ENCODE measurements at places on chromosomes 11 and 22. TPM values are rescaled to one million over a fixed set of nuclear protein-coding genes. Genes with fewer than 3 reads are reported as not detected.
A peak's percentile ranks its signal among the peaks of the same experiment; 100 is the strongest.

DNA sequence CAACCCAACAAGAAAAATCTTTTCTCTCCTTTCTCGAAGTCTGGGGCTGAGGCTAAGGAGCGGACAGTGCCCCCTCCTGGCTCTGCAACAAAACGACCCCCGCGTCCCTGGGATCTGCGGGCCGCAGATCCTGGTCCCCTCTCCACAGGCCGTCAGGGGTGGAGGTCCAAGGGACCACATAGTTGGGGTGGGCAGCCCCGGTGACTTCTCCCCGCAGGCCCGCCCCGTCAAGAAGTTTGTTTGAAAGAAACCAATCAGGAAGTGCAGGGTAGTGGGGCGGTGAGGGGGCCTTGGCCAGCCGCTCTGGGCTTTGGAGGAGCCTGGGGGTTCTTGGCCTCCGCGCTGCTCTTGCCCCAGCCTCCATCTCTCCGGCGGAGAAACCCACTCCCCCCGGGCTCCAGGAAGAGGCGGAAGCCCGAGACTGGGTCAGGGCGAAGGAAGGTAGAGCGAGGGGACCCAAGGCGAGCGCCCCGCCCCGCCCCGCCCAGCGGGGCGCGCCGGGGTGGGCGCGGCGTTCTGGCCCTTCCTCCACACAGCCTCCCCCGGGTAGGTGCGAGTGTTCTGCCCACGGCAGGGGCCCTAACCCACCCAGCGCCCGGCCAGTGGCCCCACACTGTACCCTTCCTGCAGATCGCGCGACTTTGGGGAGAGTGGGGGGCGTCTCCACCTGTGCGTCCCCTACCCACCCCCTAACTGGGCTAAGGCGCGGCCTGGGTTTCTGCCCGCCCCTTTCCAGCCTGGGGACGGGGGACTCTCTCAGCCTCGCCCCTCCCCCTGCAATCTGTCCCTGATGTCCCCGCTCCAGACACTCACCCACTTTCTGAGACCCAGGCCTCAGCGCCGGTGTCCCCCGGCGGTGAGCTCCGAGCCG is 1.3 kb downstream of the TP53I11 start:
- peak; percentile 48 for DNase-seq

DNA sequence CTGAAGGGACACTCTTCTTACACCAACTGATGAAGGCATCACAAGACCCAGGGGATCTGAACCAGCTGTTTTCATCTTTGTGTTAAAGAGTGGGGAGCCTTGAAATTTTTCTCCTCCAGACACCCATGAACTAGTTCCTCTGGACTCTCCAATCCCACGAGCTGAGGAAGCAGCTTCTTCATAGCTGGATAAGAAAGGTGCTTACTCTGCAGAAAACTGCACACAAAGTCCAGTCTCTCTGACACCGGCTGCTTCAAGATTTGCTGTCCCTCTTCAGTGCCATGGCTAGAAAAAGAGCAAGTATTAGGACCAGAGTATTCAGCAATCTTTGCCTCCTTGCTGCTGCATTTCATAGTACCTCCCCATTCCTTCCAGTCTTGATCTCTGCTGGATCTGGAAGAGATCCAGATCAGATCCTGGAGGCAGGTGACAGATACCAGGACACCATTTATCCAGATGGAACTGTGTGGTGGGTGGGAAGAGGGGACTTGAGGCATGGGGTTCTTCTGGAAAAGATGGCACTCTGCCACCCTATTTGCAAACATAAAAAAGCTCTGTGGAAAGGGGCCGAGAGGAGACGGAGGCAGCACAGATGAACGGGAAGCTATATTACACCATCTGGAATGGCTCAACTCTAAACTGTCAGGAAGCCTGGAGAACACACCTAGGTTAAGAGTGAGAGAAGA is 25.5 kb downstream of the IL18BP start:
- DNase-seq = no peak

GRCh38 chr22:41360126-41360525 is 21.6 kb upstream of the TEF start:
- no peak for DNase-seq

DNA sequence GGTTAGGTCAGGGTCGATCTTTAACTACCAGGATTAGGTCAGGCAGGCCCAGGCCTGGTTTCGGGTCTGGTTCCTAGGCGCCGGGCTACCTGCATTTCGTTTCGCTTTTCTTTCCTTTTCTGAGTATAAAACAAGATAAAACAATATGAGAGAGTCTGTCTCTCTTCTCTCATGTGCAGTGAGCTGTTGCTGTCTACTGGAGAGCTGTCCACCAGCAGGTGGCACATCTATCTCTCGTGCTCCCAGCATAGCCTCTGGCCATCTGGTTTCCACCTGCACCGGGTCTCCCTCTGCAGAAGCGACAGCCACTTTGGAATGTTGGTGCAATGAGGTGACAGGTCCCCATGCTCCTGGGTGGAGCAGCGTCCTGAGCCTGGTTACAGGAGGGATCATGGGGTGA is 27.6 kb downstream of the RIBC2 start:
- peak; percentile 33 for DNase-seq

The PGA3 gene
- not detected for total RNA-seq

GRCh38 chr11:58647141-58647699 is 24.8 kb downstream of the CNTF start:
- no peak for DNase-seq

DNA sequence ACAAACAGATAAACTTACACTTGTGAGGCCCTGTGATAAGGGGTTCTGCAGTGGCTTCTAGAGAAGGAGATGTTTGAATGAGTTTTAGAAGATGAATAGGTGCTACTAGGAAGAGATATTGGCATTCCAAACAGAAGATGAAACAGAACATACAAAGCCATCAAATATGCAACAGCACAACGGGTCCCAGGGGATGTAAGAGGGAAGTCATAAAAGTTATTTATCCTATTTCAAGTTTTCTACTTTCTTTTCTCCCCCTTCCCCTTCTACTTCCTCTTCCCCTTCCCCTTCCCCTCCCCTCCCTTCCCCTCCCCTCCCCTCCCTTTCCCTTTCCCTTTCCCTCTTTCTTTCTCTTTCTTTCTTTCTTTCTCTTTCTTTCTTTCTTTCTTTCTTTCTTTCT is 94.9 kb upstream of the CADM1 start:
- DNase-seq = no peak

The GRAMD1B gene
- 3.3 TPM for total RNA-seq

DNA sequence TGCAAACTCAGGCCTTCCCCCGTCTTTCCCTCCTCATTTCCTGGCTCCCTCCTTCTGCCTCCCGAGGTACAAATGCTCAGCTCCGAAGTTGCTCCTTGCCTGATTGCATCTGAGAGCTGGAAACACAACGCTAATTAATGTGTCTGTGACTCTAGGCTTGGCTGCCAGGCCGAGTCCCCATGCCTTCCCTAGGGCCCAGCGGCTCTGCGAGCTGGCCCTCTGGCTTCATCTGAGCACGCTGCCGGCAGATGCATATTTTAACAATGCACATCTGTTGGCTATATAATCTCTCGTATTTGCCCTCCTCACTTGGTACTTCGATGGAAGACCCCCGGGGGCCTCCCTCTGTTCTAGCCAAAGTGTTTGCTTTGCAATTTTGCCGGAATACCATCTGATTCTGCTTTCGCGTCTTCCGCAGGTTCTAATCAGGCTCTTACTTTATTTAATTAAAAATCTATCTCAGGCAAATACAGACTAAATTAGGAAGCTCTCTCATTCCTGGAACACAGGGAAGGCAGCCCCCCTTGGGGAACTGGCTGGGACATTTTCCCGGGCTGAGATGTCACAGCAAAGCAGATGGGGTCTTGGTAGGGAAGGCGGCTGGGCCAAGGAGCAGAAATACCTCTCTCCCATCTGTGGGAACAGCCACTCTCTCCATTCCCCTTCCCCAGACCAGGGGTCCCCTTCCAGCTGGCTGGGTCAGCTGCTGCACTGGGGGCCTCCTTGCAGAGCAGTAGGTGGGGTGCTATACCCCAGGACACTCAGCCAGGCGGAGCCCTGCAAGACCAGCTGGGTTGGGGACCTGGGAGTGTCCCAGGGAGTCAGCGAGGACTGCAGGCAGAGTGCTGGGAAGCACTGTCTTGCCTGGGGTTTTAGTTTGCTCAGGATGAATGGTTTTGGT is 162.8 kb downstream of the ST3GAL4 start:
- no peak for DNase-seq

- peak; percentile 92 for DNase-seq
Measured at GRCh38 chr22:41401781-41402648, 20.3 kb downstream of the TEF start.

GRCh38 chr11:38648604-38649003 is 2050.6 kb upstream of the RAG2 start:
- no peak for DNase-seq

- no peak for DNase-seq
Measured at GRCh38 chr11:11306855-11307254, 46.2 kb downstream of the CSNK2A3 start.

DNA sequence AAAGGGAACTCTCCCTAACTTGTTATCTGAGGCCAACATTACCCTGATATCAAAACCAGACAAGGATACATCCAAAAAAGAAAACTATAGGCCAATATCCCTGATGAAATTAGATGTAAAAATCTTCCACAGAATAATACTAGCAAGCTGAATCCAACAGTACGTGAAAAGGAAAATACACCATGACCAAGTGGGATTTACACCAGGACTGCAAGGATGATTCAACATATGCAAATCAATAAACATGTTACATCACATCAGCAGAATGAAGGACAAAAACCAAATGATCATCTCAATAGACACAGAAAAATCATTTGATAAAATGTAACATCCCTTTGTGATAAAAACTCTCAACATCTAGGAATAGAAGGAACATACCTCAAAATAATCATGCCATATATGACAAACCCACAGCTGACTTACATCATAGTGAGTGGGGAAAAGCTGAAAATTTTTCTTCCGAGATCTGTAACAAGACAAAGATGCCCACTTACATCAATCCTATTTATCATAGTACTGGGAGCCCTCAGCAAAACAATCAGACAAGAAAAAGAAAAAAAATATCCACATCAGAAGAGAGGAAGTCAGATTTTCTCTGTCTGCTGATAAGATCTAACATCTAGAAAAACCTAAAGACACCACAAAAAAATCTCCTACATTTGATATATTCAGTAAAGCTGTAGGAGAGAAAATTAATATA is 703.3 kb upstream of the ANO5 start:
- no peak for DNase-seq

GRCh38 chr11:134261626-134262488 is 8.5 kb downstream of the ACAD8 start:
- DNase-seq = no peak

The OR51B2 gene
- total RNA-seq = not detected

- no peak for DNase-seq
Measured at GRCh38 chr11:20459865-20460264, 72.3 kb downstream of the PRMT3 start.

The DUSP8 gene
- total RNA-seq = 10.1 TPM

- peak; percentile 39 for DNase-seq
Measured at GRCh38 chr22:18968011-18968749, 32.1 kb upstream of the PRODH start.

DNA sequence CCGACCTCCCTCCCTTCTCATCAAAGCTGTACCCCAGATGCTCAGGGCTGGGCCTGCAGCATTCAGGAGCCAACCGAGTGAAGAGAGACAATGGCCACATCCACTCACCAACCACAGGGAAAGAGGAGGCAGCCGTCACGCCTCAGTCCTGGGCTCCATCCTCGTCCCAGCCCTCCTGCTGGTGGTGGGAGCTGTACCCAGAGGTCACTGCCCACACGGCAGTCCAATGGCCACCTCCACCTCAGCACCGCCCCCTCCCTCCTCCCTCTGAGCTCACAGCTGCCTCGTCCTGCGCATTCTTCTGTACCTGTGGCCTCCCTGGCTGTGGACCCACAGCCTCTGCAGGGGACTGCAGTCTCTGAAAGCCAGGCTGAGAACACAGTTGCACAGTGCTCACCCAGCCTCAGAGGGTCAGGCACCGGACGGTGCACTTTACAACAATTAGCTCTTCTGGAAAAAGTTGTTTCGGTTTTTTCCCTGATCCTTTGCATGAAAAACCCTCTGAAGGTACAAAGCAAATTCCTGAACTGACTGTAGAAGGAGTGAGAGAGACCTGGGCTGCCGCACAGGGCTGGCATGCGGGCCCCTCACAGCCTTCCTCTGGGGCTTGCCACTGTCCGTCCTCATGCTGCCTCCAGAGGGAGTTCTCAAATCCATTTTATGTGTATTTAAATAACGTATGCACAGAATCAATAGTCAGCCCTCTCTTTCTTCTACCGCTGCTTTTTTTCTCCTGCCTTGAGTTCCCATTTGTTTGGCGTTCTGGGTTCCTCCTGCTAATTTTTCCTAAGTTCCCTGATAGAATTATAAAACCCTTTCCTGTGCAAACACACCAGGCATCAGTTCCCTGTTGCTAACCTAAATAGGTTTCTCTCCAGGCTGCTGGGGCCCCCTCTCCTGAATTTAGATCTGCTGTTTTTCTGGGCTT is 52.7 kb downstream of the PHF21B start:
- DNase-seq = no peak

The MUC15 gene
- total RNA-seq = 4.0 TPM

The CABP7 gene
- 0.56 TPM for total RNA-seq

DNA sequence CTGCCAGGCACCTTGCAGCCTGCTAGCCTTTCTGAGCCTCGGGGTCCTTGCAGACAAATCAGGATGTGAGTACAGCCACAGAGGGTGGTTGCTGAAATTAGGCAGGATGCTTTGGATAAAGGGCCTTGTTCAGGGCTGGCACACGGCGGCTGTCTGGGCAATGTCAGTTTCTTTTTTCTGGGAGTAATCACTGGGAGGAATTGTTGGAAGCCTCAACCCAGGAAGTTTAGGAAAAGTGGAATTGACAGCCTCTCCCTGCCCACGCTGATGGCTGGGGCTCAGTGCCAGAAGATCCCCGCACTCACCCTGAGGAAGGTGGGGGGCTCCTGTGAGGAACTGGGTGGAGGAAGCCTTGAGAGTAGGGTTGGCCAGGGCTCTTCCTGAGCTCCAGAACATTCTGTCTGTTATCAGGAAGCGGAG is 37.4 kb downstream of the CD82 start:
- no peak for DNase-seq

DNA sequence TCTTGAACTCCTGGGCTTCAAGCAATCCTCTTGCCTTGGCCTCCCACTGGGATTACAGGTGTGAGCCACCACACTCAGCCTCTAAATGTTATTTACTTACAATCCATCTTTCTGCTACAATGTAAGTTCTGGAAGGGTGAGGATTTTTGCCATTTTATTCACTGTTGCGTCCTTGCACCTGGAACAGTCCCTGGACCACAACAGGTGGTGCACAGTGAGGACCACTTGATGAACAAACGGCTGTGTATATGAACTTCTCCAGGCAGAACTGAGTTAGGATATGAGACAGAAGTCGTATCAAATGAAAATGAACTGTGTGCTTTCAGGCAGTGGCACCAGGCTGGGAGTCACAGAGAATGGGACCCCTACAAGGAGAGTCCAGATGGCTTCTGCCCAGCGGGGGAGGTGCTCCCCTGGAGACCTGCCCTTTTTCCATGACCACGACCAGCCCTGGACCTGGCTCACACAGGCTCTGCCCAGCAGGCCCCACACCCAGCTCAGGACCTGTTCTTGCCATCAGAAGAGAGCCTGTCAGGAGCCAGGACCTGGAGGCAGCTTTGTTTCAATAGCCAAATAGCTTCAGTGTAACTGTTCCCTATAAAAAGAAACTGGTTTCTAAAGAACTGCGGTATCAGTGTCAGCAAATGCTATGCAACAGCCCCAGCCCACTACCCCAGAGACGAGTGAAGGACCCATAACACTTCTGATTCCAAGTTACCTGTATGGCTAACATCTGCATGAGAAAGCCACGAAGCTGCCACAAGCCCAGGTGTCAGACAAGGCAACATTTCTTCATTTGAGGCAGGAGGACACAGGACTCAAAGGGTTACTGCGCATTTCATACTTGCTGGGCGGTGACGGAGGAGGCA is 104.9 kb downstream of the MICAL3 start:
- DNase-seq = no peak

Data from pancreas (tissue), 10 donors.